ENCODE measurements at places on chromosomes 6 and 20.

DNA sequence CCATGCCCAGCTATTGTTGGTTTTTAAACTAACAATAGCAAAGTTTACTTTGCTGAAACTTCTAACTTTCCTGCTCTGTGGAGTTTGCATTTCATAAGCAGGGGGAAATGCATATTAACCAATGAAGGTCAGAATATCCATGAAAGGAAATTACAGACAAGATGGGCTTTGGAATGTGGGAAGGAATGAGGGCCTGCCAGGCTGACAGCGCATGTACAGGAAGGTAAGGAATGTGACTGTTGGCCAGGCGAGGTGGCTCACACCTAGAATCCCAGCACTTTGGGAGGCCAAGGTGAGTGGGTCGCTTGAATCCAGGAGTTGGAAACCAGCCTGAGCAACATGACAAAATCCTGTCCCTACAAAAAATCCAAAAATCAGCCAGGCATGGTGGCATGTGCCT, 49.6 kb downstream of the CDK5RAP1 start:
- DNase-seq = peak; percentile 16

DNA sequence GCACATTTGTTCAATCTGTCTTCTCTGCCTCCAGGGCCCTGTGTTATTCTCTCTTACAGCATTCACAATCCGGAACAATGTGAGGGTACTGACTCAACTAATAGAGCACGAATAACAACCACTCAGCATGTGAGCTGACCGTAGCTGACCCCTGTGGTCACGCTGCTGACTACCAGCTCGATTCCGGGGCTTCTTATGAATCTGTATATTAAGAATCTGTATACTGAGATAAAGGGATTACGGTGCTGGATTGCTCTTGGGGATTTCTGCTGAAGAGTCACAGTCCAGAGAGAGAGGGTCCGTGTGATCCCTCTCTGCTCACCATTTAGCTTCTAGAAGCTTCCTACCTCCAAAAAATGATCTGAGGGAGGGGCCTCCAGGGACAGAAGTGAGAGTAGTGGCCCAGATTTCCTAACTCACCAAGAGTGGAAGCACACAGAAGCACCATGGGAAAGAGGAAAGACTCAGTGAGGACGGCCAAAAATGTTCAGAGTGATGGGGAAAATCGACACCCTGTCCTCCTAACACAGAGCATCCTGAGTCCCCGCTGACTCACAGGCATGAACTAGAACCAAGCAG, 156.2 kb downstream of the THBS2 start:
- DNase-seq = no peak

GRCh38 chr6:129498950-129499842, 210.8 kb downstream of the ARHGAP18 start:
- DNase-seq = peak; percentile 80

GRCh38 chr6:76942203-76942966, 520.9 kb downstream of the HTR1B start:
- DNase-seq = no peak

DNA sequence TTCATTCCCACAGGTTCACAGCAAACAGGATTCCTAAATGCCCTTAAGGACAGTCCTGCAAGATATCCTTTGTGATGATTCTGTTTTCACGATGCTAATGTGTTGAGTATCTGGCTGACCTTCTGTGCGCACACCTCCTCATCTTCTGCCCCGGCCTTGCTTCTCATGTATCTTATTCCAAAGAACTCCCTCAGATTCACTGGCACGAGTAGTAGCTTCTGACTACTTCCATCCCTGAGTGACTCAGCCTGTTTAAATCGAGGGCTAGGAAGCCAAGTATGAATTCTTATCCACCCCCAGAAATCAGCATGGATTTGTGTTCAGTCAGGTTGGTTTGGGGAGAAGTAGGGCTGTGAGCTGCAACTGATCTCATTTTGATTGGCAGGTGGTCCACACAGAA, 190.2 kb upstream of the SNX9 start:
- DNase-seq = no peak

- no peak for DNase-seq
Observed at GRCh38 chr20:63124782-63125580, 91.0 kb downstream of the YTHDF1 start.

DNA sequence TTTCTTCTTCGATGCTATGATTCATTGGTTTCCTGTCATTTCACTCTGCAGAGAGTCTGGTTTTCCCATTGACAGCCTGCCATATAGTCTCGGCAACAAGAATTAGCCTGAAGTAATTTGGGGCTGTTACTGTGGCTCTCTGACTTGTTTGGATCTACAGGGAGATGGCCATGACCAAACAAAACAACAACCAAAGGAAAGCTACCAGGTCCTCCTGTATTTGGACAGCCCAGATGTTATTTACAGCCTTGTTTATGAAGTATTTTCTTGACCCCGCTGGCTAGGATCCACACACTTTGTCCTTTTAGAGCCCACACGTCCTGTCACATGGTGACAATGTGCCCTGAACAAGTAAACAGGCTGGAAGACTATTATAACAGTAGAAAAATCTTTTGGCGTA, 111.4 kb upstream of the PREP start:
- DNase-seq = no peak

- DNase-seq = no peak
Observed at GRCh38 chr6:134002821-134003220, 49.6 kb downstream of the SLC2A12 start.

DNA sequence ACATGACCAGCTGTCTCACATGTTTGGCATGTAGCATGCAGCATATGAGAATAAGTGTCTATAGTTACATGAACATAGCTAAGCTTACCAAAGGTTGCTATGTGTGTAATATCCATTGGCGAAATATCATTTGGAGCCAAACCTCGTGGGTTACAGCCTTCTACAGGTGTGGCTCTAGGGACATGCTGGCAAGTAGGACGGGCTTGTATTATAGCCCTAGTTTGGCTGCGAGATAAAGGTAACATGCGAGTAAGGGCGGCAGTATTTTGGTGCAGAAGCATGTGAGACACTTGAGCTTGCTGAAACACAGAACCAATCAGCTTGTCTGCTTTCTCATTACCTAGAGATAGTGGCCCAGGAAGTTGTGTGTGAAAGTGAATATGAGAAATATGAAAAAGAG, 6.5 kb upstream of the ABHD12 start:
- DNase-seq = no peak

- DNase-seq = no peak
Observed at GRCh38 chr20:22827916-22828315, 207.2 kb upstream of the SSTR4 start.

DNA sequence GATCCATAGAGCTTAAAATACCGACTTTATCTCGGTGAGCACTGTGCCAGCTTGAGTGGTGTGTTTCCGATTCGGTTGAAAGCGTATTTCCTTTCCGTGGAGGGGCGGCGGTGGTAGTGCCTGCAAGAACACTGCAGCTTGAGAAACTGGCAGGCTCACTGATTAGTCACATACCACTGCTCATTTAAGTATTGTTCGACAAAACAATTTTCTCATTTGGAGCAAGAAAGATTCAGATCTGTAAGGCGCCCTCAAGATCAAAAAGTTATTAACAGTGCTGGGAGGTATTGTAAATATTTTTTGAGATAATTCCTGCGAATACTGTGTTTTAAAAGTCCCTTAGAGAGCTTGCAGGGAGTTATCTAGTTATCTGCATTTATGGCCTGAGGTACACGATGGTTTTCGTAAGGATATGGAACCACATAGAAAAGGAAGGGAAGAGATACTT, 1.3 kb downstream of the MAPK14 start:
- peak; percentile 54 for DNase-seq

GRCh38 chr6:127547215-127547614, 28.1 kb upstream of the MTCL3 start:
- peak; percentile 47 for DNase-seq
